Activated gamma-delta T cell treated with Interleukin-2 at 50 U/mL for 16 hours (primary cell): ENCODE measurements at places on chromosomes 6 and 20.

GRCh38 chr6:148523048-148523447, 180.4 kb downstream of the SASH1 start:
- DNase-seq: no peak

DNA sequence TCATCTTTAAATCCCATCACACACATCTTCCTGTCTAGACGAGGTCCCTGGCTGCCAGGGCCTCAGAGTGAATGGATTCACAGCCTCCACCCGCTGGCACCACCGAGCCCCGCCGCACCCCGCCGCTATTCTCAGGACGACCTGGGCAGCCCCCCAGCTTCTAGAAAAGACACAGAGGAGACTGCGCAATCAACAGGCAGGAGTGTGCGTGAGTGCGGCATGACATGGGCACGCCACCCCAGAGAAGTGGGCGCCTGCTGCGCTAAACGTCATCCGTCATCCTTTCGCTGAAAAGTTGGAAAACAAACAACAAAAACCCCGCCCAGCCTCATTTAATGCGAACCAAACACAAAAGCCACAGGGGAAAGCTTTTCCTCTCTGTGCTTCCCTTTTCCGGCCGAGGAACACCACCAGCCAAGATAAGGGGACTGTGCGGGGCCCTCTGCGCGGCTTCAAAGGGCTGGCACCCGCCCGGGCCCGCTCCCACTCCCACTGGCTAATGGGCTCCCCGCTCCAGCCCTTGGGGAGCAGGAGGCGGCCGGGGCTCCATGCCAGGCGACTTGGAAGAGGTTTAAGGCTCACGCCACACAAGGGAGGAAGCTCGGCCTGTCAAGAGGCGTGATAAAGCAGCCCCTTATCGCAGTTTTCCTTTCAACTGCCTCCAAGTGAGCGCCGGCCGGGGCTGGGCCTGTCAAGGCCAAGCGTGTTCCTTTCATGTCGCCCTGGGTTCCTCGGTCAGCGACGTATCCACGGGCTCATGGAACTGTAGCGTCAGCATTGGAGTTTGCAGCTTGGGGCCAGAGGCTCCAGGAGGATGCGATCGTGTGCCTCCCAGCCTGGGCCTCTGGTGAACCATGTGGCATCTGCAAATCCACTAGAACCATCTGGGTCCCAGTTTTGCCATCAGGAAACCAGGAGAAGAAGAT, 50.1 kb downstream of the NFATC2 start:
- DNase-seq: no peak

DNA sequence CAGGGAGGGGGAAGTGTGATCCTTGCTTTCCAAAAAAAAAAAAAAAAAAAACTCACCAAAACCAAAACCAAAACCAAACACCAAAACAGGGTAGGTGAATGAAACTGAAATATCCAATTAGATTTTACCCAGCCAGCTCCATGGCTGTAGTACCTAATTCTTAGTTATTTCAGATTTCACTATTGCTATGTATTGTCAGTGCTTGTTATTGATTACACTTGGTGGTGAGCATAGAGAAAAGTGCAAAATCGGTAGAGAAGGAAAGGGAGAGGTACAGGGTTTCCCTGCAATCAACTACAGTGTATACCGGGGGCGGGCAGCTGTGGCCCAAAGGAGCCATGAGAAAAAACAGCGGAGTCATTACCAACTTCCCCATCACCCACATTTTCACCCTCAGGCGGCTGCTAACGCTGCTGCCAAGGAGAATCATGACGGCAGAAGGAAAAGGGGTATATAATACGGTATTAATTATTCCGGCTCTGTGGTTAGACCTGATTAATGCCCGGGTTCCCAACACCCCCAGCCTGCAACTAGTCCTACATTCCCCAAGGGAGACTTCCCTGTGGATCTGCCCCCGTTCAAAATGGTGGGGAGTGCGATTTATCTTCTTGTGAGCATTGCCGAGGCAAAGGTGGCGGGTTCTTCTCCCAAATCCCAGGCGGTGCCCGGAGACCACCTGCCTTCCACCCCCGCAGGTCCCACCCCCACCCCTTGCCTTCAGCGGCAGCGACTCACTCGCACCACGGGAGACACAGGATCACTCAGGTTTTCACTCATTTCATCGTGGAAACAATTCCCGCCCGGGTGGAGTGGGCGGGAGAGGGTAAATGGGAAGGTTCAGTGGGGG, at the start of gene C6orf62:
Gene C6orf62 (minus strand): TSS at position 30 of the 847 bp plus-strand sequence. CDS start 486 bp downstream, outside the sequence.
- peak; percentile 33 for DNase-seq

- no peak for DNase-seq
These were observed 13.4 kb upstream of the TNFAIP3 start for GRCh38 chr6:137853569-137854213.

DNA sequence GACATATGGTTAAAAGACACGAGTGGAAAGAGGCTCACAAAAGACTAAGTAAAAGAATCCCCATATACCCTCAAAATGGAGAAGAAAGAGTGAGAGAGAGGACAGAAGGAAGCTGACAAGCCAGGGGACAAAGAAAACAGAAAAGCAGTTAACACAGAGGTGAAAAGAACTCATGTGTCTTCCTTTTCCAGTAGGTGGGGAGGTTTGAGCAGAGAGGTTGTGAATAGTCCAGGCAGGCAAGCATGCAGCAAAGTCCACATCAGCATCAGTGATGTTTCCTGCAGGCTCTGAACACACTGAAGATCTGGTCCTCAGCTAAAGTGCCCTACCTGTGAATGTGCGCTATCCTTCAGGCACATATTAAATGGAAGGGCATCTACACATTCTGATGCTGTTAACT, 196.5 kb upstream of the IRAK1BP1 start:
- DNase-seq: no peak

DNA sequence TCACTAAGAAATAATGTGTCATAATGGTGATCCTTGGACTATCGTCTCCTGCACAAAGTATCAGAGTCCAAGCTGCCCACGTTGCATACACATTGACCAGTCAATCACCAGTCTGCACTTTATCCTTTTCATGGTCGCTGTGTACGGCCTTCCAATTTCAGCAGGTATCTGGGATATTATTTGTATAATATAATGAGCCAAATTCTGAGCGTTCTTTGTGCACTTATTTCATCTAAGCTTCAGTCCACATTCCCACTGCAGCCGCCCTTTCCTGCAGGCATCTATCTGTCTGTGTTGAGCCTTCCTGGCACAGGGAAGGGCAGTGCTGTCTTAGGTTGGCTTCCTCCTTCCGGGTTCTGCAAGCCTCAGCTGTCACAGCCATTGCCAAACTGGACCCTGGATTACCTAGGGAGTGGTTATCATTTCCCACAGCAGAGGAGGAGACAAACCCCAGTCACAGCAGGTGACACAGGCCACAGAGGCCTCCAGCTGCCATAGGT, 174.3 kb downstream of the TTLL2 start:
- no peak for DNase-seq

- peak; percentile 57 for DNase-seq
These were observed 207.1 kb downstream of the PREX1 start for GRCh38 chr20:48620507-48621375.

- DNase-seq: no peak
These were observed 549 bp upstream of the CSE1L start for GRCh38 chr20:49045440-49046086.

DNA sequence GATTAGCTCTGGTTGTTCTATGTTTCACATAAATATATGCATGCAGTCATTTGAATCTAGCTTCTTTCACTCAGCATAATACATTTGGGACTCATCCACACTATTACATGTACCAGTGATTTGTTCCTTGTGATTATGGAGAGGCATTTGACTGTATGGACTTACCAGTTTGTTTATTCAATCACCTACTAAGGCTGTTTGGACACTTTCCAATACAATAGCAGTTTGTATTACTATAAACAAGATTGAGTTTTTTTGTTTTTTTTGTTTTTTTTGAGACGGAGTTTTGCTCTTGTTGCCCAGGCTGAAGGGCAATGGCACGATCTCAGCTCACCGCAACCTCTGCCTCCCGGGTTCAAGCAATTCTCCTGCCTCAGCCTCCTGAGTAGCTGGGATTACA, 109.8 kb upstream of the DST start:
- no peak for DNase-seq

GRCh38 chr6:14366872-14367271, 249.3 kb downstream of the CD83 start:
- no peak for DNase-seq

GRCh38 chr6:98833307-98834059, 891 bp upstream of the POU3F2 start:
- no peak for DNase-seq

GRCh38 chr6:132614554-132614953, 9.5 kb downstream of the TAAR2 start:
- DNase-seq: no peak

- no peak for DNase-seq
These were observed 113.6 kb downstream of the FLRT3 start for GRCh38 chr20:14223806-14224205.

DNA sequence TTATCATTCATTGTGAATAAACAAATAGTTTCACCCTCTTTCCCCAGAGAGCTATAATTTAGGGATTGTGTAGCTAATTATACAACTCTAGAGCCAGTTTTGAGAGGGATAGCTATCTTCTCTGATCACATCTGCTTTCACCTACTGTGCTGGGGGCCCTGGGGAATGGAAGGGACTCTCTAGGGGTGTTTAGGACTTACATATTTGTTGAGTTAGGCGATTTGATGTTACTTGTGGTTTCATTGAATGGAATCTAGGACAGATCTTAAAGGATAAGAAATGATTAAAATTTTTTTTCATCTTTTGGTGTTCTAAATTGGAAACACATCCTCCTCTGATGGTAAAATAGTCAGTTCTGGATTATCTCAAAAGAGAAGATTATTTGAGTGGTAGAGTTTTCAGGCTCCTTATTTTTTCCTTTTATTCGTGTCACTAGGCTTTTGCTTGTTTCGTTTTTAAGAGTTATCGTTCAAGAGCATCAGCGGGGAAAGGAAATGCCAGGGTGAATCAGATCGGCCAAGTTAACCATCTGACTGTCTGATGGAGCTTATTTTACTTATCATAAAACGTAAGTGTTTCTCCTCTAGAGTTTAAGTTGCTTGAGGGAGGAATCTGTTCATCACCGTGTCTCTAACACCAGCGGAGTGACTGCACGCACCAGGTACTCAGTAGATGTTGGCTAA, 236.7 kb downstream of the FARS2 start:
- no peak for DNase-seq

DNA sequence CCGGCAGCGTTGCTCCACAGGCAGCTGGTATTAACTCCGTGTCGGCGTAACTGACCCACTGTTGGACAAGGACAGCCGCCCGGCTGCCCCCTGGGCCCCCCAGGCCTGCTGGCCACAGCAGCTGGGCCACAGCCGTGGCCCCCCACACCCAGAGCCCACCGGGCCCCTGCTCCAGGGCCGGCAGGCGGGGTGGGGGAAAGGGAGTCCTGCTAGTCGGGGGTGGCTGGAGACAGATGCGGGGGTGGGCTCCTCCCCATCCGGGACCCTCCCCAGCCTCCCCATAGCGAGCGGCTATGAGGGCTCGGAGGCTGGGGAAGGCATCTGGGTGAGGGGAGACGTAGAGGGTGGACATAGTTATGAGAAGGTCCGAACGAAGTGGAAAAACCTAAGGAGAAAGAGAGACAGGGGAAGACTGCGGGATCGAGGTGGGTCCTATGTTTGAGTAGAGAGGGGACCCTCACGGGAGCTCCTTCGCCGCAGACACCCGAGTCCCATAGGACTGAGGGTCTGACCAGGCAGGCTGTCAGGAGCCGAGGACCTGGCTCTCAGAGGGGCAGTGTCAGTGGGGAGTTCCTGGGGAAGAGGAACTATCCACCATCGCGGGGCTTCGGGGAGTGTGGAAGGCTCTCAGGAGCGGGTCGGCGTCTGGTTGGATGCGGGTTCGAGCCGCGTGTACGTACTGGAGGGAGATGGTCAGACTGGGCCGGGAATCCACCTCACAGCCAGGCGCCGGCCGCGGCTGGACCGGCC, 511 bp downstream of the VARS1 start:
- DNase-seq: no peak

DNA sequence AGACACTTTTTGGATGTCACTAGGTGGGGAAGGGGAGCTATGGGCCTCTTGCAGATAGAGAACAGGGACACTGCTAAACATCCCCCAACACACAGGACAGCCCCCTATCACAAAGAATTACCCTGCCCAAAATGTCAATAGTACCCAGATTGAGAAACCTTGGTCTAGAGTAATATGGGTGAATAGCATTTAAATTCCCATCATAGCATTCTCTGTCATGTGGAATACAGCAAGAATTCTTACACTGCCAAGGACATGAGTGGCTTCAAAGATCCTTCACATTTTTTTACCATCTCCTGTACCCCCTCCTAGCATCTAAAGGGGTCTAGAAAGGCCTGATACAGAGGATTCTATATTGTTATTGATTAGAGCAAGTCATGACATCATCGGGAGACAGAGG, 83.1 kb upstream of the SSTR4 start:
- DNase-seq: no peak

GRCh38 chr20:58268421-58268821, 40.0 kb upstream of the ANKRD60 start:
- DNase-seq: no peak

- DNase-seq: no peak
These were observed 55.1 kb downstream of the TBXT start for GRCh38 chr6:166112580-166112979.

DNA sequence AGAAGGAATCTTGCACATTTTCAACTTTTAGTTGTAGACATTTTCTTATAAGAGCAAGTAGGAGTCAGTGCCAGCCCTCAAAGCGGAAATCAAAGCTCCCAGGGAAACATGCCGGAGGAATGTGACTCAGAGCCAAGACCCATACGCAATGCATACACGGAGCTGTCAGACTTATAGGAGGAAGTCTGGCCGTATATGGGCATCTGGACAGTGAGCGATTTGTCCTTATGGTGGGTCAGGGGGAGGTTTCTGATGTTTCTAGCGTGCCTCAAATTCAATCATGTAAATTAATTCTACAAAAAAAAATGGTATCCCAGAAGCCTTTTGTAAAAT, 3.6 kb upstream of the CCN2 start:
- DNase-seq: no peak

GRCh38 chr6:160051390-160051789, 70.2 kb upstream of the SLC22A1 start:
- DNase-seq: no peak

- DNase-seq: no peak
These were observed 159.6 kb upstream of the PMEPA1 start for GRCh38 chr20:57869291-57869950.

GRCh38 chr20:58237318-58238132, 9.1 kb upstream of the ANKRD60 start:
- no peak for DNase-seq

DNA sequence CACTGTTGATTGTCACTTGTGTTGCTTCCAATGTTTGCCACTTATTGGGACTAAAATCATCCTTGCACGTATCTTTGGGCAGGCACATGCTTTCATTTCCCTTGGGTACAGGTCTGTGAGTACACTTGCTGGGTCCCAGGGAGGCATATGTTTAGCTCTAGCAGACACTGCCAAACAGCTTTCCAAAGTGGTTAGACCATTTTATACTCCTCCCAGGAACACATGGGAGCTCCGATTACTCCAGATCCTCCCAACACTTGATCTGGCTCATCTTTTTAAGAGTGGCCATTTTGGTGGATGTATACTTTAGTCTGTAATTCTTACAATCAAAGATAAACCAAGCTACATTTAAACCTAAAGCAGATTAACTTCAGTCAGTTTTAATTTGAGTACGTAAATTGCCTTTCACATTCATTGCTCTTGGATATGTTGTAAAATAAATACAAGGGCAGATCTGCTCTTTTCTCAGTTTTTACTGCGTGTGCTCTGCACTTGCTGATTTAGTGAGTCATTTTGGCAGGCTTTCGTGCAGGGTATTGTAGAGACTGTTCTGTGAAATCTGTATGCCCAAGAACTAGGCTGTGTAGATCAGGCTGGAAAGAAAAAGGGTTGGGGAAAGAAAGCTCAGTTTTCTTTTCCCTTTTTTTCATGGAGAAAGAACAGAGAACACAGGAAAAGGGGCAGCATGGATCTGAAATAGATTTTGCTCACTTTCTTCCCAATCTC, 19.5 kb downstream of the SLC22A1 start:
- no peak for DNase-seq
